GM03348 (cell line): ENCODE measurements at places on chromosomes 5 and 9.

DNA sequence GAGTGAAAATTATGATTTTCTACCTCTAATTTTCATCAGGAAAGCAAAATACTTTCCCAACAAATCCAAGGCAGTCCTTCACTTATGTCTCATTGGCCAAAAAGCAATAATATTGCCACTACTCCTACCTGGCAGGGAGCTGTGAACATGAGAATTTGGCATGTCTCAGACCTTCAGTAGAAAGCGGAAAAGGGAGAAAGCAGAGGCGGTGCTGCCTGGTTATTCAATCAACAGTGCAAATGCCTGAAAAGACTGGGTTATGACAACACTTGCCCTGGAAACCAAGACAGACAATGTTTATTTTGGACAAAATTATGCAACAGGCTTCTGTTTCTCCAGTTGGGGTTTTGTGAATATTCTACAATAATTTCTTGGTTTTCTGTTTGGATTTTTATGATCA is 194.4 kb downstream of the TAF11L14 start:
- DNase-seq: no peak

DNA sequence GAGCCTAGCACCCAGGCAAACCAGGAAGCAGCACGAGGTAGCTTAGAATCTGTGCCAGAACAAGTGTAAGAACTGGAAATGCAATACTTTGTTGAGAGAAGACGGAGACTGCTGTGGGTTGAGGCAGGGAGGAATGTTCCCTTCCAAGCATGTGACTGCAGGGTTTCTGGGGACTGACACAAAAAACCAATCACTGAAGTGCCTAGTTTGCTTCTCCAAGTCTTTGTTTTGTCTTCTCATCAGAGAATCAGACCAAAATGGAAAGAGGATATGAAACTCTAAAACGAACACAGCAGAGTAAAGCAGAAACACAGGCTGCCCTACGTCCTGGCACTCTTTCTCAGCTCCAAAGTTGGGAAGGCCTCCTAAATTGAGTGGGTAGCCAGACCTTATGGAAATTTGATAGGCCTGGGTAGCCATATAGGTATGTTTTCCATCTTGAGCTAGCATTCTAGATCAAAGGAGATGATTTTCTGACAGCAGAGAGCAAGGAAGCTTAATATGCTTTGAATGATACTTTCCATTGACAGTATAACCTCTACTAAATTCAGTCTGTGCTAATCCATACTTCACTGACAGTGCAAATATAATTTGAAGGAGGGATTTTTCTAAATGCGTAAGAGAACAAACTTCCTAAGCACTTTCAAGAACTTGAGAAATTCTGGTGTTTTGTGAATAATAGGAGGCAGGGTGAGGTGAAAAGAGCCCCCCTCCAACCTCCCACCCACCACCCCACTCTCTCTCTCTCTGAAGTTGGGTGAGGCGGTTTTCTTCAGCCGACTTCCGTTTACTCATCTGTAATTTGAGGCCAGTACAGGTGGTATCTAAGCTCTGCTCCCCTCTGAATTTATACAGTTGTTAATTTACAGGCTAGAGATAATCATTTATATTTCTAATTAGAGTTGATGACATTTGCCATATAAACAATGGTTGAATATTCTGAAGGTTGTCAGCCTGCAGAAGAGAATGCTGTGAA is 5.5 kb downstream of the ADRB2 start:
- no peak for DNase-seq

DNA sequence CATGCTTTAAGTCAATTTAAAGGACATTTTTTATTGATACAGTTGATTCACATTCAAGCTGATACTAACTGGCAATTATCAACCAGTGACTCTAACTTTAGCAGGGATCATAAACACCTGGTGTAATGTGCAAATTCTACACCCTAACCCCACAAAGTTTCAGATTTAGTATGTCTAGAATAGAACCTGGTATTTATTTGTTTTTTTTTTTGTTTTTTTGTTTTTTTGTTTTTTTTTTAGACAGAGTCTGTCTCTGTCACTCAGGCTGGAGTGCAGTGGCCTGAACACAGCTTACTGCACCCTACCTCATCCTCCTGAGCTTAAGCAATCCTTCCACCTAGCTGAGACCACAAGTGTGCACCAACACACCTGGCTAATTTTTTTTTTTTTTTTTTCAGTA is 311.2 kb upstream of the SEMA6A start:
- DNase-seq: no peak

GRCh38 chr5:96919754-96920197 is 16.1 kb upstream of the LNPEP start:
- DNase-seq: no peak

DNA sequence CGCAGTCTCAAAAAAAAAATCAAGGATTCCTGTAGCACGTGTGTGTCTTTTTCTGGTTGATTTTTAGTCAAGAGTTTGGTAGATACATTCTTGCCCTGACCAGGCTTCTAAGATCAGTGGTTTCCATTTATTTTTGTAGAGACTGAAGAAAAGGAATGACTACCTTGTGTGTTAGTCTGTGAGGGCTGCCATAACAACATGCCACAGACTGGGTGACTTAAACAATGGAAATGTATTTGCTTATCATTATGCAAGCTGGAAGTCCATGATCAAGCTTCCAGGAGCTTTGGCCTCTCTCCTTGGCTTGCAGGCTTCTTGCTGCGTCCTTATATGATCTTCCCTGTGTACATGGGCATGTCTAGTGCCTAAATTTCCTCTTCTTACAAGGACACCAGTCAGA is 127.0 kb downstream of the CCDC192 start:
- no peak for DNase-seq

DNA sequence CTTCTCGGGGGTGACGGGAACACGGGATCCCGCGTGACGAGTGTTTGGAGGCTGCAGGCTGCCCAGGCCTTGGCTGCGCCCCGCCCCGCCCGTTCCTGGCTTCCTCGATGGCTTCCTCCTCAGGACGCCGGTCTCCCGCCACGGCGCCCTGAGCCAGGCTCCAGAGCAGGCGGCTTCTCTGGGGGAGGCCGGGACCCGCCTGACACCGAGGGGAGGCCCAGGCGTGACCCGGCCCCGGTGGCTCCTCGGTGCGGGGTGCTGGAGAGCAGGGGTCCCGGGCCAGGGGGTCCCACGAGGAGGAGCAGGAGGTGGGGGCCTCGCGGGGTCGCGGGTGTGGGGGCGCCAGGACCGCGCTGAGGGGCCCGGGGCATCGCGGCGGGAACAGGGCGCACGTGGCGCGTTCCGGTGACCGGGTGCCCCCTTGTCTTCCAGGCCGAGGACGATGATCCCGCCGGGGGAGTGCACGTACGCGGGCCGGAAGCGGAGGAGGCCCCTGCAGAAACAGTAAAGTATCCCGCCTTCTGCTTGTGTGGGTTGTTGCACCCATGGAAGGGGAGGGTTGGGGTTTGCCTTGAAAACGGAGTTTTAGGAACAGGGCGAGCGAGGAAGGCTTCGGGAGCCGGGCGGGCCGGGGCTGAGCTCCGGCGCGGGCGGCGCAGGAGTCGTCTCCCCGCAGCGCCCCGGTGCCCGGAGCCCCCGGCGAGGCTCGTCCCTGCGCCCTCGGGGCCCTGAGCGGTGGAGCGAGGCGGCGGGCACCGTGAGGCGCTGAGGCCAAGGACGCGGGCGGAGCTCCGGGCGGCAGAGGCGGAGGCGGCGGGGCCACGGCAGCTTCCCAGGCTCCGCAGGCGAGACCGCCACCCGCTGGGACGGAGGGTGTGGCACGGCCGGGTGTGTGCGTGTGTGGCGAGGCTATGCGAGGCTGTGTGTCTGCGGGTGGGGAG is 22.2 kb downstream of the AHRR start:
- DNase-seq: peak; percentile 94

- no peak for DNase-seq
These were observed 152.5 kb upstream of the PTCH1 start for GRCh38 chr9:95669253-95669652.

- no peak for DNase-seq
These were observed 10.3 kb upstream of the GABBR2 start for GRCh38 chr9:98719055-98719454.
